EH (cell line): ENCODE measurements at places on chromosomes 4 and X.
A peak's percentile ranks its signal among the peaks of the same experiment; 100 is the strongest.

DNA sequence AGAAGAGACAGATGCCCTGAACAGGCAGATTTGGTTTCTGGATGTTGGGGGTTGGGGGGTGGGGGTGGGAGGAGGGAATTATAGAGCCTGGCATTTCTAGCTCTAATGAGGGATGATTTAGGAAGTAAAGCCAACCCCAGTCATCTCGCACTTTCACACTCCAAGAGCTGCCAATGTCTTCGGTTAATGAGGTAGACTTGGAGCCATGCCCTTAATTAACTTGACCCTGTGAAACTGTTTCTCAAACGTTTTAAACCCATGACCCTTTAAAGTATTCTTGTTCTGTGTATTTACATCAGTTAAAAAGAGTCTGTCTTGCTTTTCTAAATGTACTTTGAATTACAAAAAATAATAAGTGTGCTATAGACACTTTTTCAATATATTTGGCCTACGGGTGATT lies 466.9 kb downstream of the FAT4 start:
- no peak for DNase-seq

GRCh38 chrX:151896734-151897474 lies 15.8 kb upstream of the MAGEA4 start:
- DNase-seq, result peak; percentile 75

DNA sequence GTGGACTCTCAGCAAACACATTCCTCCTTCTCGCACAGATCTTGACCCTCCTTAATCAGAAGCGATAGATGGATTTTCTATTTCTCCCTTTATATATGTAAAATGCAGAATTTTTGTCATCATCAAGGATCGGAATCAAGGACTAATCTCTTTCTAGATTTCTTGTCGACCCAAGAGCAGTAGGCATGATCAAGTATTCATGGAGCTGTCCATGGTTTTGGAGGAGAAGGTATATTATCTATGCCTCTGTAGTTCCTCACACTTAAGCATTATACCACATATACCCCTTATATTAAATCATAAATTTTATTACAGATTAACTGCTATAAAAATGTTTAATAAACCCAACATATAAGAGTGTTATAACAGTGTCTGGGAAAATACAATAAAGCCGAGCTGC lies 886.8 kb downstream of the NLGN4X start:
- no peak for DNase-seq

- DNase-seq, result no peak
These were observed 229.0 kb downstream of the PPARGC1A start for GRCh38 chr4:23660865-23661264.

GRCh38 chr4:124713185-124713592 lies 657 bp upstream of the ANKRD50 start:
- peak; percentile 86 for DNase-seq

DNA sequence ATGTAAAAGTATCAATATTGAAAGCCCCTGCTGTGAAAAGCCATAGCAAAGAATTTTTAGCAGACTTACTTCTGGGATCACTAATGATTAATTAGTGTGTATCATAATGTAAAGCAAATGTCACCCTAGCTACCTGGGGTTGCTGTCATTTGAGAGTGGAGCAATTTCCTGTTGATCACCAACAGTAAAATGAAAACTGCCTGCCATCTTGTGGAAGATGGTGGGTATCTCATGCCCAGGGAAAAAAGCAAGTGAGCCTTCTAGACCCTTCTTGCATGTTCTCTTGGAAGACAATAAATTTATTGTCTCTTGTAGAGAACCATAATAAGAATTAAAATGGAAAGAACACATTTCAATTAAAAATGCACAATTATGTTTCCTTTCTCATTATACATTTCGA lies 360.2 kb downstream of the ZIC3 start:
- no peak for DNase-seq

DNA sequence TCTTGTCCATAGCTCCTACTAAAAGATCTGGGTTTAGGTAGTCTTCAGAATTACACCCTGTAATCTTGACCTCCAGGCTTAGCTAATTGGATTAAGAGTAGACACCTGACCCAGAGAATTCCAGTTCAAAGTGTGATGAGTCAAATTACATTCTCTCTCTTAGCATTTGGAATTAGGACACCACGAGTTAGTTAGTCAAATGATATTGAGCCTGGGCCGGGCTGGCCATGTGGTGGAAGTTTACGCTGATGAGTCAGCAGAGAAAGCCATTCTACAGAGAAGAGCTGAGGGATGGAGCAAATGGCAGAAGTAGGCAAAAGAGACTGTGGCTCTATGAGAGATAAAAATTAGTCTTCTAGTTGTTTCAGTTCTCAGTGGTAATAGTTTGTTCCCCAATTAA lies 31.1 kb downstream of the CEP44 start:
- DNase-seq, result peak; percentile 71

DNA sequence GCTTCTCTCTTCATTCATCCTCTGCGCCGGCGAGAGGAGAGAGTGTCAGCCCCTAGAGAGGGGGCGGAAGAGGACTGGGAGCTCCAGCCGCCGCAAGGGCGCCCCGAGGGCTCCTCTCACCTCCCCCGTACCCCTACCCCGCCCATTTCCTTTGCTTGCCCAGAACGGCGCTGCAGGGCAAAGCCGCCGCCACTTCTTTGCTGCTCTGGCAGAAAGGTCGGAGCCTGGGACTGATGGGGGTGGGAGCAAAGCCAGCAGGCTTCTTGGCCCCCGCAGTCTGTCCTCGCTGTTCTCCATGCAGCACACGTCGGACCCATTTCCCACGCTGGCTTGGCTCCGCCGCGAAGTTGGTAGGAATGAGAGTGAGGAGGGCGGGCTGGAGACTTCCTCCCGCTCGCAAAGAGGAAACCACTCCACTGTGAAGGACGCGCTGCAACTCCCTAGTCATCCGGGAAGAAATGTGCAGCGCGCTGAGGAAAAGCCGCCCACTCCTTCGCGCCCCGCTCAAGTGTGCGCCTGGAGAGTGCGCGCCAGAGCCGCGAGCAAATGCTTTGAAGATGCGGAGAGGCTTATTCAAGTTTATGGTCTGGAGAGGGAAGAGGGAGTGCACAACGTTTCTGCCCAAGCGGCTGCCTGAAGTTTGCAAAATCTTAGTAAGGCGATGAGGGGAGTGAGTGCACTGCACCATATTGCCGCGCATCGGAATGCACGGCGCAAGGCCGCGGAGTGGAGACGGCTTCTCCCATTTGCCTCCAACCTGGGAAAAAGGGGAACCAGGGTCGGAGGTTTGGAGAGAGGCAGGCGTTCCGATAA lies 2.8 kb upstream of the PCDH7 start:
- peak; percentile 61 for DNase-seq

- no peak for DNase-seq
These were observed 52.0 kb upstream of the UGT2B7 start for GRCh38 chr4:69044247-69044646.

- no peak for DNase-seq
These were observed 41.8 kb upstream of the IL21 start for GRCh38 chr4:122662701-122663100.

DNA sequence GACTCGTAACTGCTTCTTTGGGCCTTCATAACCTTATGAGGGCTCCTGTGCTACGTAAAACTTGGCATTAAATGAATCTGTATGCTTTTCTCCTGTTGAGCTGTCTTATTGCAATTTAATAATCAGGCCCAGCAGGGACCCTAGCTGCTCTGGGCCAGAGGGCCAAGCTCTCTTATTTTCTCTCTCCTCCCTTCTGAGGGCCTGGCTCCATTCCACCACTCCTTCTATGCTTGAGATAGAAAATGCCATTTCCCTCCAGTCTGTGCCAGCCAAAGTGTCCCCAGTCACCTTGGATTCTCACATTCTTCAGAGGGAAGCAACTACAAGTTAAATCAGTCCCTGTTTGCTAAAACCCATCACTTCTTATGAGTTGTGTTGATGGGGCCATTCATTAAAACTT lies 90.1 kb downstream of the CLCN4 start:
- DNase-seq, result no peak

GRCh38 chr4:108336076-108336475 lies 167.3 kb upstream of the LEF1 start:
- DNase-seq, result peak; percentile 16

DNA sequence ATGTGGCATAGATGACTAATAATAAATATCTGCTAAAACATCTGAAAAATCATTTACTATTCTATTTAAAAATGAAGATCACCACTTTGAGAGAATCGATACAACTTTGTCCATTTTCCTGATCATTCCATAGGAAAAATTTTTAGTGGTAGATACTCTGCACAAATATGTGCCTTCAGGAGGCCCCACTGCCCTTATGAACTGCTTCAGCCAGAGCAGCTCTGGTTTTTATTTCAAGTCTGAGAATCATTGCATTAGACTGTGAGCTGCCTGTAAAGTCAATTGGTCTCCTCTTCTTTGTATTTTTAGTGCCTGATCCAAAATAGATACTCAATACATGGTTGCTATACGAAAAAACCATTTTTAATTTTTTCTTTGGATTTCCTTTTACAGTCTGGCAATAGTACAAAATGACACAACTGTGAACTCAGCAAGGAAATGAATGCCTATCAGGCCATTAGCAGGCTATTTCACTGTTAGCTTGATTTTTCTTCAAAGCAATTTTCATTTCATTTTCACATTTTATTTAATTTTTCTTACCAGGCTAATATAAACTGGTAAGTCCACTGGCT lies 69.1 kb downstream of the SHISA3 start:
- no peak for DNase-seq

DNA sequence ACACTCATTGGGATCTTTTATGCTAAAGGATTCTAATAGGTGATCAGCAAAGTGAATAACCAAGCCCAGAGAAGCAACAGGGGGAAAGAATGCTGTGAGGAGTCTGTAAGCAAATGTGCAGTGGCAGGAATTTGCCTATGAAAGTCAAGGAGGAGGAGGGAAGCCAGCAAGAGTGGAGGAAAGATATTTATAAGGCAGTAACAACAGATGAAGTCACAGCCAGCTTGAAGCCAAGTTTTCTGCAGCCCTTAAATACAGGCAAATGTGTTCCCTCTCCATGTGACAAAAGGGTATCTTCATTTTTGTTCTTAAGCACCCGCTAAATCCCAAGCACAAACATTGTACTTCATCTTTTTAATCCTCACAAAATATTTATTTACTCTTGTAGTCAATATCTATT lies 275.0 kb upstream of the CLNK start:
- DNase-seq, result no peak

GRCh38 chr4:74755486-74755885 lies 38.8 kb downstream of the BTC start:
- no peak for DNase-seq

GRCh38 chr4:111115881-111116280 lies 493.0 kb upstream of the PITX2 start:
- no peak for DNase-seq

GRCh38 chr4:156762851-156763250 lies 208.7 kb downstream of the PDGFC start:
- no peak for DNase-seq

DNA sequence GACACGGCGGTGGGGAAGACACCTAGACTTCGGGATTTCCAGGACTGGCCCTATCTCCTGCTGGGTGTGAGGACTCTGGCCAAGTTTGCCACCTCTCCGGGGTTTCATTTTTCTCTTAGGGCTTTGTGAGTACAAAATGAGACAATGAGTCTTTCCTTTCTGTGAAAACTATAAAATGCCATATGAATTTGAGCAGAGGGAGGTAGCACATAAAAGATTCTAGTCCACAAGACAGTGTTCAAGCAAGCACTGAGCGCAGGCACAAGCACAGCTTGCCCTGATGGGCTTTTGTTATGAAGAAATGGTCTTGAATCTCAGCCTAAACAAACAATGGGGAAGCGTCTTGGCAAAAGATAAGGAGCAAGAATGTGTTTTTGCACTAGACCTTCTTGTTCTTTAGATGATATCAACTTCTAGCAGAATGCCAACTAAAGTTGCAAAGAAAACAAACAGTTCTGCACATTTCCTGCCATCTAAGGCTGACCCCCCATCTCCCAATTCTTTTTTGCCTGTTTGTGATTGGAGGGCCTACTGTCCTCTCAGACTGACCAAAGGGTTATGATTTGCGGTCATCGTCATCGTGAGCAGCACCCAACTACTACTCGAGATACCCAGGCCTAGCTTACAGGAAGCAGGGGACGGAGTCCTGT lies 73.0 kb upstream of the ZNF518B start:
- peak; percentile 43 for DNase-seq

DNA sequence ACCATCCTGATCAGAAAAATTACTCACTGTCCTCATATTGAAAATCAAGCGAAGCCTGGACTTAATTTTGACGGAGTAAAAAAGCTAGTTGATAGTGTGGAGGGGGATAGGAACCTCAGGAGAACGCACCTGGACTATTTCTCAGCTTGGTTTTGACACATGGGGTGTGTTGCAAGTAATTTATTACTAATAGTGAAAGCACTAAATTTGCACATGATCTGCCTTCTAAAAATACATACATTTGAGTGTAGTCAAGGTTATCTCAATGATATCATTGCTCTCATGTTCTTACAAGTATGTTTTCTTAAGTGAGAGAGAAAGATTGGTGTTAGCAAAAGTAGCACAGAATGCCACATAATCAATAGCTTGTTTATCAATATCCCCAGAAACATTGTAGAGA lies 29.5 kb downstream of the LRIT3 start:
- DNase-seq, result no peak

- DNase-seq, result no peak
These were observed 38.8 kb downstream of the PALLD start for GRCh38 chr4:168535689-168536088.

DNA sequence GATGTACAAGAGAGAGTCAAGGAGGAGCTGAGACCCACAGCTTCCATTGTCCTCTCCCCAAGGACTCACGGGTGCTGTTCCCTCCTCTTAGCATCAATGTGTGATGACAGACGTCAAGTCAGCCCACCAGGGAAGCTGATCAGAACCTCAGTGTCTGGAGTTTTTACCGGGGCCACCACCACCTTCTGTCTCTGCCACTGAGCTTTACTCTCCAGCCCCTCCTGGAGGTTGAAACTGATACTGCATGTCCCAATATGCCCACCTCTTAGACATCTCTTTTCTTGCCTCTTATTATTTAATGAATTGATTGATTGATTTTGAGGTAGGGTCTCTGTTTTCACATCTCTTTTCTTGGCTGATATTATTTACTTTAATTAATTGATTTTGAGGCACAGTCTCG lies 10.3 kb upstream of the AKAP17A start:
- DNase-seq, result peak; percentile 68

DNA sequence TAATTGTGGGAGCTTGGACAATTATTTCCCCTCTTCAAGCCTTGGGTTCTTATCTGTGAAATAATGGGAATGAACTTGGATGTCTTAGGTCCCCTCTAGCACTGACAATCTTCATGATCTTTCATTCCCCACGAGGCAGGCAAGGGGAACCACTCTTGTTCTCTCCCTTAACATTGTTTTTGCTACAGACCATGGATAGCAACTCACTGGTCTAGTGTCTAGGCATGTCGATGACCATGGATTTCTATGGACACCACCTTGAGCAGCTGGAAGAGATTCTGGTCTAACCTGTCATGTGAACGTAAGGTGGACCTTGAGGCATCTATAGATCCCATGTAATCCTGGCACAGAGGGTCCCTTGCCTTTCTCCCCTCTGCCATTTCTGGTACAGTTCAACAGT lies 104.1 kb upstream of the DHX15 start:
- no peak for DNase-seq

DNA sequence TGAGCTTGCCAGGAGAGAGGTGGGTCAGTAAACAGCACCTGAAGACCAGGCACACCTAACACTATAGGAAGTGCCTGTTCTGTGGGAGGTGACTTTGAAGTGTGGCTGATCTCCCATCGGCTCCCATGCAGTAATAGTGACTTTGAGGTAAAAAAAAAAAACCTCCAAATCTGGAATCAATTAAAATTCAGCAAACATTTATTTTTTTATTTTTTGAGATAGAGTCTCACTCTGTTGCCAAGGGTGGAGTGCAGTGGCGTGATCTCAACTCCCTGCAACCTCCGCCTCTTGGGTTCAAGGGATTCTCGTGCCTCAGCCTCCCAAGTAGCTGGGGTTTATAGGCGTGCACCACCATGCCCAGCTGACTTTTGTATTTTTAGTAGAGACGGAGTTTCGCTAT lies 32.4 kb downstream of the ARHGAP10 start:
- no peak for DNase-seq
